CD8-positive, alpha-beta memory T cell (primary cell): ENCODE measurements at places on chromosomes 16 and 17.

GRCh38 chr16:23824909-23825308 lies 10.9 kb upstream of the PRKCB start:
- no peak for DNase-seq

GRCh38 chr16:85057948-85058347 lies 30.4 kb downstream of the KIAA0513 start:
- no peak for DNase-seq

DNA sequence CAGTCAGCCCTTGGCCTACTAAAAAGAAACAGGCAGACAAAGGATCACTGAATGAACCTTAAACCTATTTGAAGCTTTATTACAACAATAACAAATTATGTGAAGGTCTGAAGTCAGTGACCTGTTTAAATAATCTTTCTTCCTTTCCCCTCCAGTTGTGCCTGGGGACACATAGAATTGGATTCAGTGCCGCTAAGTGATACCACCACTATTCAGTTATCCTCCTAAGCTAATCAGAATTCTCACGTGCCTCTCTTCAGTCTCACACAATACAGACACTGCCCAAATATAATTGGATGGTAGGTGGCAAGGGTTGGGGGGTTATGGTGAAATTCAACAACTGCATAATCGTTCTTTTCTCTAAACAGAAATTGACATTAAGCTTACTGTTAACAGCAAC lies 11.4 kb downstream of the TXNDC11 start:
- no peak for DNase-seq

GRCh38 chr16:81635063-81635937 lies 143.8 kb upstream of the PLCG2 start:
- no peak for DNase-seq

DNA sequence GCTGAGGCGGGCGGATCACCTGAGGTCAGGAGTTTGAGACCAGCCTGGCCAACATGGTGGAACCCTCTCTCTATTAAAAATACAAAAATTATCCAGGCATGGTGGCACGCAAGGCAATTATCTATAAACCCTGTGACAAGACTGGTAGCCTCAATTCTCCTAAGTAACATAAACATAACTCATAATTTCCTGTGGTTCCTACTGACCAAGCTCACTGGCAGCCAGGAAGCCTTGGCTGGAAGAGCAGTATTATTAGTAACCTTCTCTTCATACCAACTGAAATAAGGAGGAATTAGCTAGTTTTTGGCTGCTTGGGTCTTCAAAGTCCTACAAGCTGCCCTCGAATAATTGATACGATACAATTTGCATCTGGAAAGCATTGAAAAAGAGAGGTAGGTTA lies 31.6 kb upstream of the LRRC37A3 start:
- no peak for DNase-seq

- DNase-seq, result no peak
Measured at GRCh38 chr16:886802-887731, 83.7 kb downstream of the LMF1 start.

GRCh38 chr17:1716912-1717695 lies 6.9 kb upstream of the TLCD2 start:
- DNase-seq, result peak; percentile 74

DNA sequence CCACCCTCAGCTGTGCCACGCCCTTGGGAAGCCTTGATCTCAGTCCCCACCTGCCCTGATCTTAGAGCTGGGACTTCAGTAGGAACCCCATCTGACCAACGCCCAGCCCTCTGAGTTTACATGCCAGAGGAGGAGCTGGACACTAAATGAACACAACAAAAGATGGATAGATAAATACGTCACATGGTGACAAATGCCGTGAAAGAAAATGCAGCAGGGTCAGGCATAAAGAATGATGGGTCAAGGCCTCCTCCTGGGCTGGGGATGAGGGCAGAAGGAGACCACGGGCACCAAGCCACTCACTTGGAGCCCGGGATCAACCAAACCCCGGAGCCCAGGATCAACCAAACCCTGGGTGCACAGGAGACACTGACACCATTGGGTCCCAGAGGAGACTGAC lies 354.9 kb downstream of the C16orf95 start:
- DNase-seq, result no peak

GRCh38 chr17:6355196-6355595 lies 79.7 kb downstream of the AIPL1 start:
- DNase-seq, result no peak

DNA sequence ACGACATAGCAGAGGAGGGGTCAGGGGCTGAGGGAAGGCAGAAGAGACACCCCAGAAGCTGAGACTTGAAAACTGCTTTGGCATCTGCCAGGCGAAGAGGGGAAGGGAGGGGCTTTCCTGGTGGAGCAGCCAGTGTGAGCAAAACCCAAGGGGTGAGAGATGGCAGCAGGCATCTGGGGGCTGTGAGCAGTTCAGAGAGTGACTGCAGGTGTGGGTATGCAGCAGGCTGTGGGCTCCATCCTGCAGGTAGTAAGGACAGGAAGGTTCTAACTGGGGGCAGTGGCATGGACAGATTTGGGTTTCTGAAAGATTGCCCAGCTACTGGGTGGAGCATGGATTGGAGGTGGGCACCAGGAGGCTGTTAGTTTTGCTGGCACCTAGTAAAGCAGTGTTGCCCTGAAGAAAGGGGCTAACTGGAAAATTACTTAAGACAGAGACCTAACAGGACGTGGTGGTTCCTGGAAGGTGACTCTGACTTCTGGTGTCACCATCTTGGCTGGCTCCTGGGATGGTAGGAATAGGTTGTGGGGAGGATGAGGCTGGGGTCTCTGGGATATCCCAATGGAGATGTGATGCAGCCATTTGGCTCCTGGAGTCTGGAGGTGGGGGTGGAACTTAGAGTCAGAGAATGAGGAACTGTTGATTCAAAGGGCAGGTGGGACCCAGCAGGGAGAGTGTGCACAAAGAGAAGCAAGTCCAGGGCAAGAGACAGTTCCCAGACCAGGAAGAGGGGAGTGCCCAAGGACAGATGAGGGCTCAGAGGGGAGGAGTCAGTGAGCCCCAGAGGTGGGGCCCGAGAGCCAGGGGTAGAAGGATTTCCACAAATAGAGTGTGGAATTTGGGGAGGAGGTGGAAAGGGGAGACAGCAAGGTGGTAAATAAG lies 11.2 kb downstream of the BCL7C start:
- DNase-seq, result no peak

DNA sequence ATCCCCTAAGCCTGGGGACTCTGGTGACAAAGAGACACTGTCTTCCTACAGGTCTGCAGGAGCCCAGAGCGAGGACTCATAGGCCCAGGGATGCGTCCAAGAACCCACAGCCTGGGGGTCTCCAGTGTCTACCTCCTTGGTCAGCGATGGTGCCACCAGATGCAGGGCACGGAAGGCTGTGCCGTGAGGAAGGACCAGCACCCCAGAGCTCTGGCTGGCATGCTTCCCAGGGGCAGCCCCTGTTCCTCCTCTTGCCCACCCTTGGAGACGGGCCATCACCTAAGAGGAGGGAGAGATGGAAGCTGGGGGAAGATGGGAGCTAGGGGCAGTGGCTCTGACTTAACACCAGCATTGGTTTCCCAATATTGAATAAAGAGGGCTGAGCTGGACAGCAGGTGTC lies 125.2 kb downstream of the SDK2 start:
- DNase-seq, result no peak

DNA sequence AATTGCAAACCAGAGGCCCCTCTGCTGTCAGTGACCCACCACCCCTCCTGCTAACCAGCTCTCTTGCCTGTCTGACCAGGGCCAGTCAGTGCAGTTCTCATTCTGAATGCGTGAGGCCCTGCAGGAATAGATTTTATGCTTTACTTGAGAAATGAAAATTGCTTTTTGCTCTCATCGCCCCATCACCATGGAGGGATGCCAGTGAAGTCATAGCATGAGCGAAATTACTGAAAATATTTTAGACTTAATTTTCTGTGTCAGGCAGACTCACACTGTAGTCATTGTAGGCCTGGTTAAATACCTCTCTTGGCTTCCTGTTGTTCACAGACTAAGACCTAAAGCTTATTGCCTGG lies 490.5 kb upstream of the CDH5 start:
- no peak for DNase-seq

GRCh38 chr16:17350207-17350606 lies 120.6 kb downstream of the XYLT1 start:
- no peak for DNase-seq

DNA sequence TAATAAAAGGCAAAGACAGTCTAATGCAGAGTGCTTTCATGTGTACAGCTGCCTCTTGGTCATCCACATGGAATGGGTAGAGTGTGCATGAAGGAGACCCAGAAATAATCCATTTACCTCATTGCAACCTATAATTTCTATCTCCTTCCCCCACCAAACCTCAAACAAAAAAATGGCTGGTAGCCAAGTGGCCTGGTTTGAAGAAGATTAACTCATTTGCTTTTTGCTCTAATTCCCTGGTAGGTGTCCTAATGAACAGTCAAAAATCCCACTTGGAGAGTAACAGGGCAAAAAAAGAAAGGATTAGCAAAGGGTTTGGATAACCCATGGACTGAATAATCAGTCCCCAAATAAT lies 13.0 kb upstream of the LYRM9 start:
- DNase-seq, result no peak

GRCh38 chr17:29180034-29180787 lies at the start of gene MYO18A:
TSS of gene MYO18A (minus strand) at chr17:29180398. CDS start at chr17:29166940, 13,458 bp downstream.
- peak; percentile 71 for DNase-seq

DNA sequence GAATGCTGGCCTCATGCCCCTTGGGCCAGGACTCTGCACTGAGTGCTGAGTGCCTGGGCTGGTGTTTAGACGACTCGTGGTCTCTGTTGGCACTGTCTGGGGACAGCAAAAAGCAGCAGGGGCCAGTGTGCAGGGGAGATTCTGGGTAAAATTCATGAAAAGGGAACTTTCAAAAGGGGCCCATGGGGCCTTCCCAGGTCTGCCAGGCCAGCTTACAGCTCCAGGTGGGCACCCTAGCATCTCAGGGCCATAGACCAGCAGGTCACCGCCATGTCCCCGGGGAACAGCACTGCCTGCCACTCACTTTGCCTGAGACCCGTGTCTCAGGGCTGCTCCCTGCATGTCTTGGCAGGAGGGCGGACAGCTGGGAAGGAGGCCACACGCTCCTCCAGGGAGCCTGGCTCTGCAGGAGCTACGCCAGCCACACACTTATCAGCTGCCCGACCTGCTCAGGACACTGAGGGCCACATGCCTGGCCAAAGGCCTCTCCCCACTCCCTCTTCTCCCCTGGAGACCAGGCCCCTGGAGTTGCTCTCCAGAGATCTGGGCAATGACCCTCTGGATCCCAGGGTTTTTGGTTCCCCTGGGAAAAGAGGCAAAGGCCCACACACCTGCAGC lies 8.8 kb upstream of the FASN start:
- no peak for DNase-seq

- DNase-seq, result no peak
Measured at GRCh38 chr17:4189280-4189679, 46.3 kb downstream of the CYB5D2 start.
